ENCODE measurements at places on chromosomes 12 and 14.
A peak's percentile ranks its signal among the peaks of the same experiment; 100 is the strongest.

DNA sequence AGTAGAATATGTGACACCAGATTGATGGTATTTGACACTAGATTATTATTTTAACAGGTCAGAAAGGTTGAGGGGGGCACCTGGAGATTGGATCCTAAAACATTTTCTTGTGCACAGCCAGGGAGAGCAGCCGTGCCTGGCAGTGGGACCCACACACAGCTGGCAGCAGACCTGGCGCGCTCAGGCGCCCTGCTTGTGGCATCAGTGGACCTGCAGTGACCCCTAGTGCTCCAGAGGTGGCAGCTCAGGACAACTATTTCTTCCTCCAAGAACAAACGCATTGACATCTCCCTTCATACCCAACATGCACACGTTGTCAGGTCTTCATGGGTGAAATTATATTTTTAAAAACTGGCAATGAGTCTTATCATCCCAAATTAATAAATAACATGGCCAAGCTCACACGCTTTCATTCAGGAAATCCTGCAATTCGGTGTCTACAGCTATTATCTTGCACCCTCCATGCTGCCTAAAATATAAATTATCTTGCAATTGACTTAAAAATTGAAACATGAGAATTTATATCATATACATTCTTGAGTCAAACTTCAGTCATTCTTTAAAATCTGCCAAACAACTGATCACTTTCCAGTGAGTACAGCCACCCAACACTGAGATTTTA lies 7.7 kb upstream of the TMEM132D start:
- DNase-seq: no peak

- DNase-seq: peak; percentile 42
Measured at GRCh38 chr12:19440019-19440858, 947 bp downstream of the AEBP2 start.

GRCh38 chr12:53344824-53345485 lies 8.8 kb upstream of the SP7 start:
- DNase-seq: peak; percentile 49

- DNase-seq: no peak
Measured at GRCh38 chr14:32608857-32609256, 279.8 kb downstream of the AKAP6 start.

DNA sequence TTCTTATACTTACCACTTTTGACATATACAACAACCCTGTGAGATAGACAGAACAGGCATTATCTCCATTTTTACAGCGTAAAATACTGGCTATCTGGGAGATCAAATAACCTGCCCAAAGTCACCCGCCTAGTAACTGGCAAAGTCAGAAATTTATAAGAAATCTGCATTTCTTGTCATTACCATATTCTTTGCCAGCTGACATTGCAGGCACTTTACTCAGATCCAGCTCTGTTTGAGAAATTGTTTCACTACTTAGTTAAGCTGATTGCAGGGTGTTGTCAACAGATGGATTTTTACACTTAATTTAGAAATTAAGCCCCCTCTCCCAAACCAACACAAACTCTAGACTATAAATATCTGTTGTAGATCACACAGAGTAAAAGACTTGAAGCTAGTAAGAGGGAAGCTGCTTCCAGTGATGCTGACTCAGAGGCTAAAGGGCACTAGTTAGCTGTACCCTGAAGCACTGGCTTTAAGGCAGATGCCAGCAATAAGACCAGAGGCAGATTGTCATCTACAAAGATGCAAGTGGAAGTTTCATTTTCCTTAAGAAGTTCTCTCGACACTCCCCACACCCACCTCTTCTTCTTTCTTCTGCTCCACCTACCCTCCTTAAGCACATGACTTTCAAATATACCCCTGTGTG lies 153.1 kb downstream of the ANO6 start:
- DNase-seq: no peak

GRCh38 chr14:92176476-92176875 lies 54.7 kb downstream of the CPSF2 start:
- no peak for DNase-seq

DNA sequence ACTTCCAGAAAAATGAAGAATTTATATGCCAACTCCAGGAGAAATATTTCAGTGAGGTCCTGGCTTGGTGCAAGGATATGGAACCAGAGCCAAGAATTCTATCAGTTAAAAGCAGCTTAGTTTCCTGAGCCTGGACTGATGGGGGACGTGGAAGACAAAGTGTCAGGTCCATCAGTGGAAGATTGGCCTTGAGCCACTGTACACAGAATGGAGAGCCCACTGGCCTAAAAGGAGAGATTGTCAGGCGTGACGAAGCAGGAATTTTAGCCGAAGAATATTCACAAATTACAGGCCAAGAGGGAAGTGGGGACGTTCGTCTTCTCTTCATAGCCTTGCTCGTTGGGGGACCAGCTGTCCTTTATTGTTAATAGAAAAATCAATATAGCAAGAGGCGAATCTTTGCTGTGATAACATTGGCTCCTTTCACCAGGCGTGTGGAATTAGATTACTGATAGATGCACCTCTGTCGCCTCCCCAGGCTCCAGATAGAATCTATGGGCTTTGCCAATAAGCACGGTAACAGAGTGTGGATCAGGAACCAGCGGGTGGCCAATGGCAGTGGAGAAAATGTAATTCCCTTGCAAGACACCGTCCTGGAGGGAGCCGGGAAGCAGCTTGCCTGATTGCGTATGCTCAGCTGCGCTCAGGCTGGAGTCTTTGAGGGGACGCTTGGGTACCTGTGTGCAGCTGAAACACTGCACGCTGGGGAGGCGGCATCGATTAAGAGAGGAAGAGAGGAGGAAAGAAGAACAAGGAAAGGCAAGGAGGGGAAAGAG lies 56.4 kb downstream of the TMEM132C start:
- no peak for DNase-seq

DNA sequence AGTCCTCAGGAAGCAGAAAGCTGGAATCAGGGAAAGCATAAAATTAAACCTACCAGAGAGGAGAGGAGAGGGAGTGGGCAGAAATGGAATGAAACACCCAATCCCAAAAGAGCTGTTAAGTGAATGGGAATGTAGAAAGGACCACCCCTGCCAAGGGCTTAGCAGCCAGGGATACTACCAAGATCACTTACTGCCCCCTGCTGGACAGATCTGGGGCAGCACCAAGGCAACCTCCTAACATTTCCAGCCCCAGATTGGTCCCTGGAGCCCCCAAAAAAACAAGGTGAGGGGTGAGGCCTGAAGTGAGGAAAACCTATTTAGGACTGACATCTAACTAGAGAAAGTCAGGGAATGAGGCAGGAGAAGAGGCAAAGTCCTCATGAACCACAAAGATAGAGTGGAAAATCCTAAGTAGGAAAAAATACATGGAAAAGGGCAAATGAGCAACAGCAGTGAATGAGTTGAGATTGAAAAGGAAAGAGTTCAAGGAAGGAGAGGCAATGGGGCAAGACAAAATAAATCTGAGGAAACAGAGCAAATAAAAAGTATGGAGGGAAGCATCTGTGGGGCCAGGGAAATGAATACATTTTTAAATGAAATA lies 11.2 kb upstream of the FKBP11 start:
- peak; percentile 70 for DNase-seq

- DNase-seq: no peak
Measured at GRCh38 chr12:42684802-42685071, 95.2 kb upstream of the PRICKLE1 start.

DNA sequence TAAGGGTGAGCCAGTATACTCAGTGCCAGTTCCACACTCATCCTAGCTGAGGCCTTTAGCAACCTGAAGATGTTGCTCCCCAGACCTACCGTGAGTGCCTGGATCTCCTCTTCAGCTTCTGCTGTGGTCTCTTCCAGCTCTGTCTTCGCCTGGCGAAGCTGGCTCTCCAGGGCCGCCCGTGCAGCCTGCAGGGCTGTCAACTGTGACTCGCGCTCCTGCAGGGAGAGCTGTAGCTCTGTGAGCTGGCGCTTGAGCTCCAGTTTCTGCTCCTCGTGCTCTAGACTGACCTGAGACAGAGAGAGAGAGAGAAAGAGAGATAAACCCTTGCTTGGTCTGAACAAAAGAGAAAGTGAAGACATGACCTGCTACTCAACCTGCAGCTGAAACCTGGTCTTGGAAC lies 84.0 kb downstream of the PRKAB1 start:
- no peak for DNase-seq

DNA sequence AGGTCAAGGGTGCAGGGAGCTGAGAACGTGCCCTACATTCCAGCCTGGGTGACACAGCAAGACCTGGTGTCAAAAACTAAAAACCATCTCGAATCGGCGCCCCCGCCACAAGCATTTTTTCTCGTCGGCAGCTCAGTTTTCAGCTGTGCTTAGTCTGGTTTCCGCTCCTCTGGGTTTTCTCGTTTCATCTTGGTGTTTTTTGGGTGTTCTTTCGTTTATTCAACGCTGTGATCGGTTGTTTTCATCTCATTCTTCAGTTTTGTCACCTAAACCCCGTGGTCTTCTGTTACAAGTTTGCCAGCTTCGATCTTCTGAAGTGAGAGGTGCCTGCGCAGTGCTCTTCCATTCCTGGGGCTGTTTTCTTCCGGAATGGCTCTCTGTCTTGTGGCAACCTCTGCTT lies 41.4 kb downstream of the NOC4L start:
- DNase-seq: no peak

DNA sequence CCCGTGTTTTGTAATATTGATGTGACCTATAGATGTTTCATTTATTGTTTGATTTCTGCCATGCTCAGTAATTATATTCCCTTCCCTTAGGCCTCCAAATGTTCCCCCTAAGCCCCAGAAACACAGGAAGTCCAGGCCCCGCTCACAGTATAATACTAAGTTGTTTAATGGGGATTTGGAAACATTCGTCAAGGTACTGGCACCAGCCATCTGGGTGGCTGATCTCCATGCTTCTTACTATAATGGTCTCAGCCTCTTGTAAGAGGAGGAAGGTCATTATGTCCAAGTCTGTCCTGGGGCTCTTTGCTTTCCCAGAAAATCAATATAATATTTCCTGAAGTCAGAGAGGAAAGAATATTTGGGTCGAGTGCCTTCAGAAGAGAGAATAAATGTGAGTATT lies 130.9 kb downstream of the KICS2 start:
- no peak for DNase-seq

GRCh38 chr12:3491938-3492792 lies 1.2 kb downstream of the PRMT8 start:
- DNase-seq: no peak

DNA sequence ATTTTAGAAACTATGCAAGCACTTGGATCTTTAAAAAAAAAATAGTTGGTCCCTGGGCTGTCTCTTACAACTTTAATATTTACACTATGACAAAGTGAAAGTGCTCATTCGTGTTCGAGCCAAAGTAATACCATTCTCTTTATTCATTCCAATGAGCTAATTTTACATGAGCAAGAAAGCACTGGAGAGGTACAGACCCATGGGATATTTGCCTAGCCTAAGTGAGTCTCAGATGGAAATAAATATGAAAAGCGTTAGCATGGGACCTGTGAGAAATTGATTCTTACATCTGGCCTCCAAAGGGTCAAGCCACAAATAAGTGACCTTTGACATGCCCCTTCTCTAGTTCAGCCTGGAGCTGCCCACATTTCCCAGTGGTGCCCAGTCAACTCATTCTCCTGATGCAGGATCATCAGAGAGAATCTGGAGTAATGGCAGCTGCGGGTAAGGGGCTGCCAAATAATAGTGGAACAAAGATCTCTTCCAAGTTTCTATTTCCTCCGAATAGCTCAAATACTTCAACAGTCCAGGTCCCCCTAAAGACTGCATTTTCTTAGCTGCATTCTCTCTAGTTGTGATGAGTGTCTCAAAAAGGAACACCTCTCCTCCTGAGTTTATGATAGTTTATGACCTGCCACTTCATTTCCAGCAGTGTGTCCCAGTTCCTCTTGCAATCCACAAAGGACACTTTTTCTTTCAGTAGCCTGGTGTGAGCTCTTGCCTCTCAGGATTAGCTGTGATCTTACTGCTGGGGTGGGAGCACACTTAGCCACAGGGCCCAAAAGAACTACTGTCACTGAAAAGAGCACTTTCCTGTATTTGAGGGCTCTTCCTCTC lies 208.2 kb downstream of the DAD1 start:
- DNase-seq: no peak

GRCh38 chr12:65100140-65100539 lies 21.0 kb downstream of the WIF1 start:
- DNase-seq: no peak

GRCh38 chr12:51522696-51523095 lies 68.3 kb upstream of the SCN8A start:
- no peak for DNase-seq

DNA sequence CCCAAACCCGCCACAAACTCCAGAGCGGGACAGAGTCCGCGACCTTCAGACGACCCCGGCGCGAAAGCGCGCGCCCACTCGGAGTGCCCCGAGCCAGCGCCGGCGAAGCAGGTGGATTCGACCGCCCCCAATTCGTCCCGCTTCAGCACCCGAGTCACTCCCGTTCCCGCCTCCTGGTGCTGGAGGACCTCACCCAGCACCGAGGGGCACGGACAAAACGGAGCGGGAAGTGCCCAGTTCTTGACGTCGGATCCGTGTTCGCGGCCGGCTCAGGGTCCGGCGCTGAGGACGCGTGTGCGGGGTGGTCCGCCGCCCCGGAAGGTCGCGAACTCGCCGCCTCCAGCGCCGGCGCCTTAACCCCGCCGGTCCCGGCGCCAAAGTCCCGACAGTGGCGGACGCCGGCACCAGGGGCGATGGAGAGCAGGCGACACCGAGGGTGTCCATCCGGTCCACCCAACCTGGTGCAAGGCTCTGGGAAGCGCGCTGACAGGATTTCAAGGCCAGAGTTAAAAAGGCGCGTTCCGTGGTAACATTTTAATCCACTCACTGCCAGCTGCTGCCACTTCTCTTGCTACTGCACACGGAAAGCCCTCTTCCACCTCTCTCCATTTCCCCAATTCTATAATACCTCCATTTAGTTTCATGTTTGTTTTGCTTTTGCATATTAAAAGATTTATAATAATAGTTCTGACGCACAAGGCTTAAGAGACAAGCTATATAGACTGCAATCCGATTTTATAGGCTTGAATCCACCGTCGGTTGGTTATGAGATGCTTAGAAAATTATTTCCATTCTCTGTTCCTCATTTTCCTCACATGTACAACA lies 240.0 kb upstream of the CPNE8 start:
- no peak for DNase-seq

DNA sequence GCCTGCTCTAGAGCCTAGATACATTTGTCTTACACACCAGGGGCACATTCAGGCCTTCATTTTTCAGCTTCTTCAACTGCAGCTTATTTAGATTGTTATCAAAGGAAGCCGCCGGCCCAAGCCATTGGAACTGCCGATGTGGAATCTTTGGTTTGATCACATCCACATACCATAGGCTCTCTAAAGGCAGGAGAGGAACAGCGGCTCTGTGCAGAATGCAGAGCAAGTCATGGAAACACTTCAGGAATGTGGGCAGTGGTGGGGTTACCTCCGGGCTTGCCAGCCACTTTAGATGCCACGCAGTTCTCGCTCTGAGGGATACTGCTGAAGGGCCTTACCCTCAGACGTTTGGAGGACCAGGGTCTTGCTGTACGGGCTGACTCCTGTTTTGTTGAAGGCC lies 53.4 kb upstream of the PYGL start:
- DNase-seq: no peak

GRCh38 chr14:25436906-25437305 lies 387.0 kb upstream of the STXBP6 start:
- DNase-seq: no peak

GRCh38 chr12:48061938-48062719 lies 43.8 kb downstream of the SENP1 start:
- no peak for DNase-seq

Measured in stimulated activated CD8-positive, alpha-beta memory T cell treated with anti-CD3 and anti-CD28 coated beads, Interleukin-4, amount 100 ng/mL, for 1 hour (primary cell).